ENCODE measurements at places on chromosomes 11 and 22. TPM values are rescaled to one million over a fixed set of nuclear protein-coding genes. Genes with fewer than 3 reads are reported as not detected.

DNA sequence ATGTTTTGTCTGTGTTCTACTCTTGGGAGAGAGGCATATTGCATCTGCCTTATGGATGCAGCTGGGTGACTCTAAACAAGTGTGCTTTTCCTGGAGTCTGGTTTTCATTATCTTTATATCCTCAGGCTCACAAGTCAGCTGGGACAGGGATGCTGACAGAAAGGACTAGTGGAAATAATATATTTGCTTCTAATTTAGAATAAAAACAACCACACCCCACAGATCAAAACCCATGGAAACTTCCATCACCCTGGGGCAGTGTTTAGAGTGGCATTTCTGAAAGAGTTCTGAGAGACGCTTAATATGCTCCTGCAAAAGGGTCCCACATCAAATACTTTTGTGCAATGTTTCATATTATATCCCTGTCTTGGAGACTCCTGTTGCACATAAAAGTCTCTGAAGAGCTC lies 20.8 kb downstream of the KCNE3 start:
- no peak for DNase-seq

DNA sequence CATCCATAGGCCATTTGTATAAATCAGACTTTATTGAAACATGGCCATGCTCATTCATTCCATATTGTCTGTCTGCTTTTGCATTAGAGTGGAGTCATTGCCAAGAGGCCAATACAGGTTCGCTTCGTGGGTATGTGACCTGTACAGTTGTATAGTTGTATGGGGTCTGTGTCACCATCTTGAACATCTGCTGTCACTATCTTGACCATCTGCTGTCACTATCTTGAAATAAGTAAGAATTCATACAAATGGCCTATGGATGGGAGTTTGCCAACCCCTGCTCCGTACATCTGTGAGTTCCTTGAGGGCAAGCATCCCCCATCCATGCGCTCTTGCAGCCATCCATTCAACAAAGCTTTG lies 44.4 kb upstream of the ANO1 start:
- DNase-seq = no peak

Gene MYO7A
- not detected for total RNA-seq

Gene TMEM218
- total RNA-seq = 14.2 TPM

Gene SYCE3
- total RNA-seq = not detected

Gene PRG3
- not detected for total RNA-seq

Data from natural killer cell treated with Interleukin-12 subunit alpha and Interleukin-12 subunit beta and Interleukin-15 and Interleukin-18, amount 100 ng/mL, for 72 hours (primary cell).